NCI-H187 (cell line): ENCODE measurements at places on chromosomes 11 and 22.

- no peak for DNase-seq
Measured at GRCh38 chr11:114202011-114202609, 94.1 kb upstream of the NNMT start.

DNA sequence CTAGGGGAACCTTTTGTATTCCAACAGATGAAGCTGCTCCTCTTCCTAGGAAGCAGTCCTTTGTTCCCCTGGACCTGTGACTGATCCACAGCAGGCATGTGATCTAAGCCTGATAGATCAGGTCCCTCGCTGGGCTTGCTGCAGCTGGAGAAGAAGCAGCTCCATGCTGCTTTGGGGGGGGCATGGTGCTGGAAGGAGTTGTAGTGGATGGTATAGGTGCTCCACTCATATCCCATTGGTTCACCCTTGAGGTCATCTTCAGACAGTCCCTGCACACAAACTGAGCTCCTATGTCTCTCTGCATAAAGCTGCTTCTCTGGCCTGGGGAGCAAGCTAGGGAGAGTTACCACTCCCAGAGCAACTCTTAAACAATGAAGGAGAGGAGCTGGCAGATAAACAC is 9.5 kb upstream of the RIC3 start:
- no peak for DNase-seq

GRCh38 chr11:46345881-46346484 is 1.3 kb upstream of the DGKZ start:
- no peak for DNase-seq

- DNase-seq = no peak
Measured at GRCh38 chr11:57179681-57180080, 2.1 kb upstream of the LRRC55 start.

GRCh38 chr11:11148596-11148995 is 204.5 kb downstream of the CSNK2A3 start:
- DNase-seq = no peak

DNA sequence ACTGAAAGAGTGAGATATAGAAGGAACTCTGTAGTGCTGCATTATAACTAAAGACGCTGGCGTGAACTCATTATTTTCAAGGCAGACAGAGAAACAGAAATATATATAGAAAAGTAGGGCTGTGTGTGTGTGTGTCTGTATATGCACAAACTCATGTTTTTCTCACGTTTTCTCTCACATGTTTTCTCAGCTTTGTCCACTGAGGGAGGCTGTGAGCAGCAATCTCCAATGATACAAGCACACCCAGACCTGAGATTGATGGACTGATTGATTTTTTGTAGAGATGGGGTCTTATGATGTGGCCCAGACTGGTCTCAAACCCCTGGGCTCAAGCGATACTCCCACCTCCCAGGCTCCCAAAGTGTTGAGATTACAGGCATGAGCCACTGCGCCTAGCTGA is 122.5 kb downstream of the SERGEF start:
- DNase-seq = no peak

DNA sequence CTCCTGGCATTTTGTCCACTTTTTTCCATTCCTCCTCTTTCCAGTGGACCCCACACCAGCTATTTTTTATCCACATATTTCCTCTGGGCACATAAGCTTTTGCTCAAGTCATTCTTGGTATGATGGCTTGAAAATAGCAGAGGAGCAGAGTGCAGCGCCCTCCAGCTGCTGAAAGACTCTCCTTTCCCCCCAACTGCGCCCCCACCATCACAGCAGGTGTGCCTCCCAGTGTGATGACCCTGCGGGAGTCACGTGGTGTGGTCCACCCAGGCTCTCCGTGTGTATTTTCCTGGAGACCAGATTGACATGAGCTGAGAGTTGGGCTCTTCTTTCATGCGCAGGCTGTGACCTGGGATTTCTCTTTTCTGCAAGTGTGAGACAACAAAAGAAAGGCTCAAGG is 1241.6 kb downstream of the TBC1D22A start:
- DNase-seq = no peak

DNA sequence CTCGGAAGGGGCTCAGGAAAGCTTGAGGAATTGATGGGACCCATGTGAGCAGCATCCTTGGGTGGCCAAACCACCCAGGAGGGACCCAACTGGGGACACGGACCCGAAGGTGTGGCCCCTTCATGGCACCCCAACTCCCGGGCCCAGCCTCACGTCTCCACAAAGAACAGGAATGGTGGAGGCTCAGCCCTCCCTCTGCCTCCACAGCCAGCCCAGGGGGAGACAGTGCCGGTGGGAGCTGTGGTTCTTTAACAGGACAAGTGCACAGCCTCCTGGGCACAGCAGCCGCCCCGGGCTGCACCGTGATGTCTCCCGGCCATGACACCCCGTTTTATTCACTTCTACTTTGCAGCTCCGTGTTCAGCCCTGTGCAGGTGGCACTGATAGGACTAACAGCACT is 587.2 kb downstream of the BRD1 start:
- DNase-seq = no peak

DNA sequence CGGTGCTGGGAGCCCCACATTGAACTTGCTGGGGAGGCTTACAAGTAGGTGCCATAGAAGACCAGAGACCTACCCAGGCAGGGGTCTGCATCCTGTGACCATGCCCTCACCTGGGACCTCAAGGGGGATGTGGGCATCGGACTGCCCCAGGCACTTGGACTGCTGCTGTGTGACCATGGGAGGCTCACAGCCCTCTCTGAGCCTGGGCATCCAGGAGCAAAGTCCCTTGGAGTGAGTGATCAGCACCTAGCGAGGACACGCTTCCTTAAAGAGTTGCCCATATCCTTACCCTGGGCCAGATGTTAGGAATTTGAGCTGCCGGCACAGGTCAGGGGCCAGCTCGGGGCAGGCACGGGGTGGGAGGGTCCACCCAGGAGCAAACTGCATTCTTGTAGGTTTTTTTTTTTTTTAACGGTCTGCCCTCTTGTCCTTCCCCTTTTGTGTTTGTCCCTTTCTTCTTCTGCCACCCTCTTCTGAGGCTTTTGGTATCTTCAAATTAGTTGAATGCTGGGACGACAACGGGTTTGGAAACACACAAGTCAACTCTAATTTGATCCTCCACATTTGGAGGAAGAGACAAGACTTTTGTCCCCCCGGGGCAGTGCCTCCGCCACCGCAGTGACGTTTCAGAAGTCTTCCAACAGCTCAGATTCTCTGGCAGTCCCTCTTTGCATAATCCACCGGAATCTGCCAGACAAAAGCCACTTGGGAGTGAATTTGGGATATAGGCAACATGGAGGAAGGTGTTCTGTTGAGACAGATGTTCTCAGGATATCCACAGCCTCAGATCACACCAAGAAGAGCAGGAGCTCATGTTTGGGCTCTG is 46.1 kb upstream of the LINC01488 start:
- no peak for DNase-seq
